NCI-H774 (cell line): ENCODE measurements at places on chromosomes 2 and 18.

GRCh38 chr2:16244153-16244965 lies 304.0 kb downstream of the MYCN start:
- no peak for DNase-seq

- no peak for DNase-seq
Observed at GRCh38 chr2:101985101-101985792, 6.5 kb upstream of the IL1R2 start.

DNA sequence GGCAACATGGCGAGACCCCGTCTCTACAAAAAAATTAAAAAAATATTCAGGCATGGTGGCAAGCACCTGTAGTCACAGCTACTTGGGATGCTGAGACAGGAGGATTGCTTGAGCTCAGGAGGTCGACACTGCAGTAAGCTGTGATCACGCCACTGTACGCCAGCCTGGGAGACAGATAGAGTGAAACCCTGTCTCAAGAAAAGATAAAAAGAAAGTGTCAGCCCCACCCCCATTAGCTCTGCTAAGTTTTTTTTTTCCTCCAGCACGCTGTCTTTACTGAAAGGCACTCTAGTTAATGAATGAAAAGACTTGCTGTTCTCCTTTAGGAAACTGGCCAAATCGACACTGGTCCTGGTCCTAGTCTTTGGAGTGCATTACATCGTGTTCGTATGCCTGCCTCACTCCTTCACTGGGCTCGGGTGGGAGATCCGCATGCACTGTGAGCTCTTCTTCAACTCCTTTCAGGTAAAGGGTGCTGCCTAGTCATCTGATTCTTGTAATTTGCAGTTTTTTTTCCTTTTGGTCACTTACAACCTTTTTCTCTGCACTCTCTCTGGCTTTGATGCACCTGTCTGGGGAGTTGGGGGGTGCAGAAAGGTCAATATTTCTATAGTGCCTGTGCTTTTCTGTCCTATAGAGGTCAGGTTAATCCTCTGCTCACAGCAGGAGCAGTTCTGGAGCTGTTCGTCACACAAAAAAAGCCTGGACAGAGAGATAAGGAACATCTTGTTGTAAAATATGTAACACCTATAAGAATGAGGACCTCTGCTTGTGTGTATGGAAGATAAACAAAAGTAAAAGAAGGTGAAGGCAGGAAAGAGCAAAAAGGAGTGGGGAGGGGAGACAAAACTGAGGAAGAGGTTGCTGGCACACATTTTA lies 82.3 kb downstream of the PTH2R start:
- peak; percentile 14 for DNase-seq

GRCh38 chr2:82254728-82255127 lies 1950.2 kb upstream of the LRRTM1 start:
- no peak for DNase-seq

GRCh38 chr2:3450385-3451010 lies 68.8 kb downstream of the ADI1 start:
- DNase-seq: no peak

DNA sequence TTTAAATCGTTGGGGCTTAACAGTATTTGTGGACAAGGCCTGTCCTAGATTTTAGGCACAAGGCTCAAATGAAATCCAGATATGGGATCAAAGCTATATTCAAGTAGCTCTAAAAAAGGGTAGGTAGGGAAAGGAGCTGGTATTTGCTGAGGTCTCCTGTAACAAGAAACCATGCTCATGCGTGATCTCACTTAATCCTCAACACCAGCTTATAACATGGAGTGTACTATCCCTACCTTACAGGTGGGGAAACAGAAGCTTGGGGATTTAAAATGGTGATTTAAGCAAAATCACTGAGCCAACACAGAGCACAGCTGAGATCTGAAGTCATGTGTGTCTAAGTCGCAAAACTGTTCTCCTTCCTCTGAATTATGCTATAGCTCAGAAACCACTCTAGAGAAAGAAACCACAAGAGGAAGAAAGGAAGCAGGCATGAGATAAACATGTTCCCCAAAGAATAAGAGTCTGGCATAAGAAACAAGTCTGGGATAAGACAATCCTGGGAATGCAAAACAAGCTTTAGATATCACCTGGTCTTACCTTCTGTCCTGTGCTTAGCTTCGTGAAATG lies 43.1 kb downstream of the CYRIA start:
- DNase-seq: no peak

- DNase-seq: no peak
Observed at GRCh38 chr2:27042159-27042661, 9.3 kb upstream of the AGBL5 start.

- no peak for DNase-seq
Observed at GRCh38 chr18:56935434-56936040, 211.3 kb upstream of the BOD1L2 start.

GRCh38 chr2:70513738-70514137 lies 39.9 kb downstream of the TGFA start:
- DNase-seq: no peak

DNA sequence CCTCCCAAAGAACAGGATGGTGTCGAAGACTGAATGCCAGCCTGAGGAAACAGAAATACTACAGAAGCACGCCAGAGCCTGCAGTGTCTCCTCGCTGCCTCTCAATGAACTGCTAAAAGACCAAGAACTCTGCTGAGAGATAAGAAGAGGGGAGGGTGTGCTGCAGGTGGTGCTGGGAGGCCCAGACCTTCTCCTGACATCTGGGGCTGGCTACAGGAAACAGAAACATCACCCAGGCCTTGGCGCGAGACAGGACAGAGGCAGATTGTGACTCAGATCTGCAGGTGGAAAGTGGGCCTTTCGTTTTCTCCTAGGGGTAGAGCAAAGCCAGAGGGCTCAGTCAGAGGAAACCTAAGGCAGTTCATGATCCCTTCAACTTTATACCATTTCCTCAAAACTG lies 250.3 kb upstream of the TCF4 start:
- DNase-seq: no peak

GRCh38 chr18:7764405-7764804 lies 197.3 kb downstream of the PTPRM start:
- DNase-seq: no peak

- peak; percentile 12 for DNase-seq
Observed at GRCh38 chr2:113890253-113891235, 655 bp downstream of the ACTR3 start.

- no peak for DNase-seq
Observed at GRCh38 chr2:167279810-167280209, 391.5 kb downstream of the XIRP2 start.

DNA sequence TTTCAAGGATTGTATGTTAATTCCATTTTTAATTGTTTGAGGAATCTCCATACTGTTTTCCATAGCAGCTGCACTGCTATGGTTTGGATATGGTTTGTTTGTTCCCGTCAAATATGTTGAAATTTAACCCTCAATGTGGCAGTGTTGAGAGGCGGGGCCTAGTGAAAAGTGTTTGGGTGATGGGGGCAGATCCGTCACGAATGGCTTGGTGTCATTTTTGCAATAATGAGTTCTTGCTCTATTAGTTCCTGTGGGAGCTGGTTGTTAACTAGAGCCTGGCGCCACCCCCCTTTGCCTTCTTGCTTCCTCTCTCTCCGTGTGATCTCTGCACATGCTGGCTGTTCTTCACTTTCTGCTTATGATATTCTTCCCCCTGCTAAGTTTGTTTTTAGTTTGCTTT lies 71.4 kb upstream of the LDLRAD4 start:
- DNase-seq: peak; percentile 45

DNA sequence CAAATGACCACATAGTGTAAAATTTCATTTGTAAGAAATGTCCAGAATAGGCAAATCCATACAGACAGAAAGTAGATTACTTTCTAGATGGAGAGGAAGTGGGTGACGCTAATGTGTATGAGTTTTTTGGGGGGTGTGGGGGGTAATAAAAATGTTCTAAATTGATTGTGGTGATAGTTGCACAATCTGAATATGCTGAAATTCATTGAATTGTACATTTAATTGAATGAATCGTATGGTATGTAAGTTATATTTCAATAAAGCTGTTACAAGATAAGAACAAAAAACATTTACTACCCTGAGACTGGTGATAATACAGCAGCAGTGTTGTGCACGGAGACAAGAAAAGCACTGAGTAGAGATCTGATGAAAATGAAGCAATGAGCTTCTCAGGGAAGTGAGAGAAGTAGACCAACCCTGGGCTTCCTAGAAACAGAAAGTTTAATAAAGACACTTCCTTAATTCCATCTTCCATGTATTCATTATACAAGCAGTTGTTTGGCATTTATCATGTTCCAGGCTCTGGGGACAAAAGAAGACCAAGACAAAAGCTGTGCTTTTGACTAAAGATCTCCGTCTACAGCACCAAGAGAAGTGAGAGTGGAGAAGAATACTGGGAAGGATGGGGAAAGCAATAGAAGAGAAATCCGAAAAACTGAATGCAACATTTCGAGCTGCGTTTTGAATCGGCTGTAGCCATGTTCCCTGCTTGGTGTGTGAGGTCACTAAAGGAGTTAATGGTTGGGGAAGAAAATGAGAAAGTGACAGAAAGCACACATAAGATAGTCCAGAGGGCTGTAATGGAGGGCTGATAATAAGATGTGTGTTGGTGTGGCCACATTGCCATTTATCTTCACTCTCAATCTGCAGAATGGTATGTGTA lies 1.8 kb upstream of the PDE11A start:
- DNase-seq: no peak

- DNase-seq: no peak
Observed at GRCh38 chr18:8967573-8967972, 134.9 kb upstream of the NDUFV2 start.

GRCh38 chr2:231190531-231191197 lies 7.8 kb upstream of the ARMC9 start:
- DNase-seq: no peak

DNA sequence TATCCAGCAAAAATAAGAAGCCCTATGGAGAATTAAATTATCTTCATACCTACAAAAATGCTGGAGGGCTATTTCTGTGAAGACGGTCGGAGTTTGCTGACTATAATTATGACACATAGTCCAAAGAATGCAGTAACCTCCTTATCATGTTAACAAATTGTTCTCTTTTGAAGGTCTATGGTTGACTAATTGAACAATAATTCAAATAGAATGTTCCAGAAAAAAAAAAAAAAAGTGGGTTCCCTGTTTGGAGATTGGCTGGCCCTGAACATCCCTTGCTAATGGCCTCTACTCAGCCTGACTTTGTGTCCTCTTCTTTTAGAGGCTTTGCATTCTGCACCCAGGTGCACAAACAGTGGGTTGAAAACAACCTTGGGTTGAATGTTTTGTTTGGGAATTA lies 82.8 kb upstream of the CCBE1 start:
- no peak for DNase-seq

DNA sequence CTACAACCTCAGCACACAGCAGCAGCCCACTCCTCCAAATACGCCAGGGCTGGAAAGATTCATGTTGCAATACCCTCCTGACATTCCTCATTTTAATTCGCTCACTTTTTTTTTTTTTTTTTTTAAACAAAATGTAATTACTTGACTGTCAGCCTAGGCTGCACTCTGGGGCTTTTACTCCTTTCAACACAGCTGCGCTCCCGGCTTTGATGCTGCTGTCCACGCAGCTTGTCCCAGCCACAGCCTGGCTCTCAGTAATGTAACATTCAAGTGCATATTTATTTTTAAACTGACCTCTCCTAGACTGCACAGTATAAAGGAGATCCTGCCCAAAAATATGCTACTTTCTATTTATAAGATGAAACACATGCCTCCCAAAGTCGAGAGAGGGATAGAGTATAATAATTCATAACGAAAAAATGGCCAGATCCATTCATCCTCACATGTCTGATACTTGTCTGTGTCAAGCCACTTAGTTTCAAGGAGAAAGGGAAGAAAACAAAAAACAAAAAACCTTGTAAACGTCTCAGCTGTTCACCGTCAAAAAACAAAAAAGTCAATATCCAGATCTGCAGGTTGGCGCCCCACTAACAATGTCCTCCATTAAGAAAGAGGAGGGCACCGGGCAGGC lies 949 bp downstream of the CDC42EP3 start:
- DNase-seq: no peak

DNA sequence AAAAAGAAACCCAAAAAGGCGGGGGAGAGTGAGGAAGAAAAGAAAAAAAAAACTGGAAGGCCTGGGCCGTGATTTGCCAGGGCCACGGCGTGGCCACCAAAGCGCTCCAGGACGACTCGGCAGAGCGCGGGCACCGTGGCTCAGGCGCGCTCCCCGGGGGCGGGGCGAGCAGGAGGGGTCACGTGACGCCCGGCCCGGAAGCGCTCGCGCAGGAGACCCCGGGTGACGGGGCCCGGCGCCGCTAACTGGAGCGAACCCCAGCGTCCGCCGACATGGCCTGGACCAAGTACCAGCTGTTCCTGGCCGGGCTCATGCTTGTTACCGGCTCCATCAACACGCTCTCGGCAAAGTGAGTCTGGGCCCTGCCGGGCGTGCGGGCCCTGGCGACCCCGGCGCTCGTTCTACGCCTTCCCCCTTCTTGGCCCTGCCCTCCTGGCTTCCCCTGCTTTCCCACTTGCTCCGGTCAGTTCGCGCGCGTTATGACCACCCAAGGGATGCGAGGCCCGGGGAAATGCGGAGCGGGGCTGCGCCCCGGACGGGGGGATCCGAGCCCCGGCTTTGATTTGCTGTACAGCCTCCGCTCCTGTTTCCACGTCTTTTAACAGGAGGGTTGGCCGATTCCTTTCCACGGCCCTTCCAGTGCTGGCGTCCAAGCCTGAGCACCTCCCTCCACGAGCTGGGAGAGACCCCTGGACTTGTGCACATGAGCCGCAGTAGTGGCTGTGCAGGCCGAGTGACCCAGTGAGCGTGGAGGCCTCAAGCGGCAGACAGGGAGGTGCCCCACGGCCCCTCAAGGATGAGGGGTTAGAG lies at the start of gene SLC35F6:
Gene SLC35F6, plus strand, starts transcription at position 207 of the 810 bp plus-strand sequence. Its CDS starts 66 bp downstream, at position 273.
- DNase-seq: peak; percentile 78

- no peak for DNase-seq
Observed at GRCh38 chr18:63199743-63200241, 119.8 kb downstream of the BCL2 start.
